Stimulated activated CD8-positive, alpha-beta memory T cell treated with anti-CD3 and anti-CD28 coated beads, Interleukin-12 subunit alpha, Interleukin-12 subunit beta, amount 100 ng/mL, for 1 hour (primary cell): ENCODE measurements at places on chromosomes 3 and 15.

DNA sequence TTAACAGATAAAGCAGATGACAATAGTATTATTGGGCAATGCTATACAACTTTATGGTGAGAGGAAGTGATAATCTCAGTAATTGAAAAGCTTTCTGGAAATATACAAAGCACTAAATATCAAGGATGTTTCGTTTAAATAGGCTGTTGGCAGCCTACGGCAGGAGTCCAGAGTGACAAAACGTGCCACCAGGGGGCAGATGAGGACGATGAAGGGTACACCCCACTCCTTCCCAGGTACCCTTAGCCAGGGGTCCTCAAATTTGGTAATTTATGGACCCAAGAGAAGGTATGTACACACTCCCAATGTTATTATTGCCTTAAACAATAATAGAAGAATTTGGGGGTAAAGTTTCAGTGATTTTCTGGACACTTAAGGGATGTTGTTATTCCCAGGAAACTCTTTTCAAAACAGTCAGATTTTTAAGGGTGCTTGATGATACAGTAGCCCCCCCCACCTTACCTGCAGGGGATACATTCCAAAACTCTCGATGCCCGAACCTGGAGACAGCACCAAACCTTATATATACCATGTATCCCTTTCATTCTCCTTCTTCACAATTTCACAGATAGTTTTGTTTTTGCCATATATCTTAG, 1.4 kb upstream of the MAGEL2 start:
- no peak for DNase-seq

DNA sequence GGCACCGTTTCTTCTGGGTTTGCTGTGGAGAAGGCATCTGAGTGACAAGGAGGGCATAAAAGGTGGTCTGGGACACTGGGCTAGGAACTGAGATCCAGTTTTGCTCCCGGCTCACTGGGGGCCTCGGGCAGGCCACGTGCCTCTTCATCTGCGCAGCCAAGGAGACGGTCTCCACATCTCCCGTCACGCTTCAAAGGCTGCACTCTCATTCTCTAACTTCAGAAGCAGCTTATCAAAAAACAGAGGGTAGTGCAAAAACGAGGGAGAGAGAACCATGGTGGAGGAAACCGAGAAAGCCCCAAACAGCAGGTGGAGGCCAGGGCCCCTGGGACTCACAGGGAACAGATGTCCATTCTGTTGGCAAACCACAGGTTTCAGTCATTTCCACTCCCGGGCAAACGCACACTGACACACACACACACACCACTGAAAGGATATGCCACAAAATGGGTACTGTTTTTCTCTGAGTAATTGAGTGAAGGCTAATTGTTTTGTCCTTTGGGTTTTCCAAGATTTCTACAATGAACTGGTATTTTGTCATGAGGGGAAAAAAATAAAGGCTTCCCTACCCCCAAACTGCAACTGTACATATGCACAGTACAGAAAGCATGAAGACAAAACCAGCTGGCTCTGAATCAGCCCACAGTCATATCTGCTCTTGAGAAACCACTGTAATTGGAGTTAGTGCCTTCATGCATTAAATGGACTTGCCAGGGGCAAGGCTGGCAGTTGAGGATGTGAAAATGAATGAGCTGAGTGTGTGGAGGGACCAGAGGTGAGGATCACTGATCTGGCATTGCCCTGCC, 71.9 kb downstream of the MGLL start:
- DNase-seq, result no peak

DNA sequence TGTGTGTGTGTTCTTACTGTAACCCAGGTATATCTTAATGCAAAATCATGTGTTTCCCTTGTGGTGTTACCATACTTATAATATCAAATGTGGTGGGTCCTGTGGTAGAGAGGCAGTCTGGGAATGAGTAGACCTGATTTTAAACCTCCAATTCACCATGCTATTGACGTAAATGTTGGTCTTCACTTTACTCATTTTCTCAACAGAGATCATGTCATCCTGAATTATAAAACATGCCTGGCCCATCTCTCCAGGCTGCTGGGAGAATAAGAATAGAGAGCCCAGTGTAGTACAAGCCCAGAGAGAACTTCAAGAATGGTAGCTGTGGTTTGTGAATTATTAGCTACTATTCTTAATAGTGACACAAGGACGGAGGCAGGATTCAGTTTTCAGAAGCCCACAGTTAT, 88.1 kb downstream of the MBNL1 start:
- no peak for DNase-seq

- DNase-seq, result no peak
These were observed 6.0 kb downstream of the SKIL start for GRCh38 chr3:170363471-170363994.

GRCh38 chr3:70849911-70850699, 537.7 kb upstream of the MDFIC2 start:
- no peak for DNase-seq

DNA sequence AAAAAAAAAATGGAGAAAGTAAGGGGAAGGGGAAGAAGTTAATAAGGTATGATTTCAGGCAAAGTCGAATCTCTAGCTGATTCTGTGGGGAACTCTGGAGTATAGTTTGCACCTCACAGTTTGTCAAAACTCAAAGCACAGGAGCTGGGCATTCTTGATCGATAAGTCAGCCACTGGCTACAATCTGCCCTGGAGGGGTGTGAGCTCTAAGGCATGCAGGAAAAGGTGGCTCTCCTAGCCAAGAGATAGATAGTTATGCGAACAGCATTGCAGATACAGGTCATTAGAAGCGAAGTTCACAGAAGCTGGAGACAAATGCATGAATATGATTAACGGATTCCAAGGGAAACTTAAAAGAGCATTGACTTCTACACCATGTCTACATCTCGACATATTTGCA, 952.6 kb downstream of the AGBL1 start:
- no peak for DNase-seq
